ENCODE measurements at places on chromosomes 12 and 14.

- no peak for DNase-seq
Observed at GRCh38 chr14:104953097-104953496, 25.1 kb downstream of the AHNAK2 start.

- DNase-seq: no peak
Observed at GRCh38 chr12:39123580-39124253, 218.3 kb upstream of the CPNE8 start.

- DNase-seq: no peak
Observed at GRCh38 chr12:124227951-124228711, 66.8 kb upstream of the RFLNA start.

- DNase-seq: no peak
Observed at GRCh38 chr12:32419520-32419960, 20.2 kb downstream of the FGD4 start.

GRCh38 chr12:119649202-119649808 is 18.6 kb upstream of the PRKAB1 start:
- no peak for DNase-seq

DNA sequence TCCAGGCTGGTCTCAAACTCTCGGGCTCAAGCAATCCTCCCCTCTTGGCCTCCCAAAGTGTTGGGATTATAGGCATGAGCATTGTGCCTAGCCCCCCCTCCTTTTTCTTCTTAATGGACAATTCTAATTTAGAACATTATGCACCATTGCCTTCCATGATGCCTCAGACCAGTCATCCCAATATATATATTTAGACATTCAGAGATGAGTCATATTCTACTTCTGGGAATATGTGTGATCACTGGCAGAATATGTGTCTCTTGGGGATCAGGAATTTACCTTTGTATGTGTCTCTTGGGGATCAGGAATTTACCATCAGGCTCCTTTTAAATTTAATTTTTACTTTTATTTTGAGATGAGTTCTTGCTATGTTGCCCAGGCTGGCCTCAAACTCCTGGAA is 7.5 kb upstream of the CCDC177 start:
- DNase-seq: no peak

GRCh38 chr12:105933671-105934665 is 204.8 kb downstream of the NUAK1 start:
- DNase-seq: no peak

GRCh38 chr12:123934829-123935228 is 37.8 kb downstream of the CCDC92 start:
- DNase-seq: no peak

- DNase-seq: peak; percentile 4
Observed at GRCh38 chr14:56659964-56660551, 80.5 kb downstream of the TMEM260 start.

Measured in GF-D8 (cell line).